Stimulated activated CD4-positive, alpha-beta T cell treated with anti-CD3 and anti-CD28 coated beads, TNF-alpha, amount 100 ng/mL, for 24 hours (primary cell): ENCODE measurements at places on chromosomes 3 and 15.

DNA sequence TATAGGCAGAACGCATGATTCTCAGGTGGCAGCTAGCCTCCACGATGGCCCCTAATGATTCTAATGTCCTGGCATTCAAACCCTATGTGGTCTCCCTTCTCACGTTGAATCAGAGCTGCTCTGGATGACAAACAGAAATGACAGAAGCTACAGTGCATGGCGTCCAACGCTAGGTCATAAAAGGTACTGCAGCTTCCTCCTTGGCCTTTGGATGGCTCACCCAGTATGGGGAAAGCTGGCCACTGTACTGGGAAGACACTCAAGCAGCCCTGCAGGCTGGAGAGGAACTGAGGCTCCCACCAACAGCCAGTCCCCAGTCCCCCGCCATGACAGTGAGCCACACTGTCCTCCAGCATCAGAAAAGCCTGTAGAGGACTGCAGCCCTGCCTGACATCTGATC is 286.3 kb downstream of the FAM43A start:
- no peak for DNase-seq

- DNase-seq, result no peak
These were observed 112.2 kb downstream of the RFTN1 start for GRCh38 chr3:16401273-16401672.

DNA sequence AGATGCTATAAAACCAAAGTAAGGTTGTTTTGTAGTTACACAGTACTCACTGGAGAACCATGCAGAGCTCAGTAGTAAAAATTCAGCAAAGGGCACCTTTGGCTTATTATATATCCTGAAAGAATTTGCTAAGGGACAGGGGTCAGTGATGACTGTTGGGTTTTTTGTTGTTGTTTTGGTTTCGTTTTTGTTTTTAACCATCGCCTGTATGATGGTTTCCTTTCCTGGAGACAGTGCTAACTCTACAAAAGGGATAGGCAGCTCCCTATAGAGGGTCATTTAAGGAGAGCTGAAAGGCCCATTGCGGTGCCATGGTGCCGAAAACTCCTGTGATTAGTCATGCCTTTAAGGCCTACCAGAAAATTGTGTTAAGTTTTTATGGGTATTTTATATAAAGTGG is 118.2 kb upstream of the GOLIM4 start:
- no peak for DNase-seq

DNA sequence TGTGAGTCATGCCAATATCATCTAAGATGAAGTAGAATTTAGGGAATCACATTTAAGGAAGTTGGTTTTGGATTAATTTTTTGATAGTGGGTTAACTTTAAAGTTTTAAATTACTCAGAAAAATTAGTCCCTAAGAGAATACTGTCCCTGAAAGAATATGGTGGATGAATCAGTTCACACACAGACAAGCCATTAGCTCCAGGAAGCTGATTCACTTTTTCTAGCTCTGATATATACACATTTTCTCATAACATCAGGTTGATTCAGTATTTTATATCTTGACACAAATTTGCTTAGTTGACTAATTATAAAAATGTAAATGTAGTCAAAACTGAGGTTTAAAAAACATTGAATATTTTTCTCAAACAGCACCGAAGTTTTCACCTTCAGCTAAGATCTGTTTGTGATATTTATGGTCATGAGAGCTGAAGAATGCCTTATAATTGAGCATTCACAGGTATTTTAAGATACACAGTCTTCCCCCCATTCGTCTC is 55.1 kb downstream of the MYH15 start:
- no peak for DNase-seq

- no peak for DNase-seq
These were observed 22.9 kb downstream of the EPHB3 start for GRCh38 chr3:184584464-184584891.

DNA sequence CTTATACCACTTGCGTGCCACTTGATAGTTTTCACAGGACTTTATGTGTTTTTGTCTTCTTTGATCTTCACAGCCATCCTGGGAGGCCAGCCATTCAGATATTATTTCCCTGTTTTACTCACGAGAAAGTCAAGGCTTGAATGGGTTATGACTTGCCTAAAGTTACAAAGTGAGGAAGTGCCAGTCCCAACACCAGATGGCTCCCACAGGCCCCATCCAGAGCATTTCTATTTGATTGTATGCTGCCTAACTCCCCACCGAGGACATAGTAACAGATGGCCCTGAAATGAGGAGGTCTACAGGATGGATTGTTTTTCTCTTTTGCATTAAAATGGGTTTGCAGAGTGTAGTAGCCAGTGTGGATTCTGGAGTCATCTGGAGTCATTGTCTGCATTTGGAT is 74.5 kb downstream of the SPTSSB start:
- no peak for DNase-seq

GRCh38 chr3:159458010-159458409 is 530.6 kb upstream of the IL12A start:
- DNase-seq, result no peak

- no peak for DNase-seq
These were observed 8.2 kb downstream of the CDC25A start for GRCh38 chr3:48180021-48180420.

- DNase-seq, result no peak
These were observed 100.3 kb downstream of the CCNL1 start for GRCh38 chr3:157059661-157060060.

DNA sequence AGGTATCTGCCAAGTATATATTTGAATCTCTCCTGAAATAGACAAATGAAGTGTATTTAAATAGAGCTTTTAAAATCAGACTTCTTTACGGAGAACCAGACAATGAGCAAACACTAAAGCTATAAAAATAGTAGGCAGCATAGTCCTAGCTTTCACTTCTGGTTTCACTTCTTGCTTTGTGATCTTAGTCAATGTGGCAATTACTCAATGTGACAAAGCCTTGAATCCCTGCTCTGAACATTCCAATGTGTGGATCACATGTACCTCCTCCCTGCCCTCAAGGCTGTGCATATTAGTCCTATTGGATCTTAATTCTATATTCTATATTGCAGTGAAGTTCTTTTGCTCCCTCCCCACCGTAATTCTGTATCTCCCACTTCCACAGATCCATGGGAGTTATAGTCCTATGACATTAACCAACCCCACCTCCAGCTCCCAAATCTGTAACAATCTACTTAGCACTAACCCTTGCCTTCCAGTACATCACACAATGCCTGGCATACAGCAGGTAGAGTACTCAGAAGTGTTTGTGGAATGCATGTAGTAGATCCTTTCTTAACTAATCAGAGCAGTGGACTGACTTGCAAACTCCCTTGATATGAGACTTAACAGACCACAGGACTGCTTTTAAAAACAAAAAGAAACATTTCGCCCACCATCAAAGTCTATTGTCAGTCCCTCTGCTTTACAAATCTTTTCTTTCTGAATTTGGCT is 24.3 kb upstream of the CP start:
- DNase-seq, result no peak

- DNase-seq, result no peak
These were observed 189.8 kb downstream of the KLF13 start for GRCh38 chr15:31516440-31516839.

DNA sequence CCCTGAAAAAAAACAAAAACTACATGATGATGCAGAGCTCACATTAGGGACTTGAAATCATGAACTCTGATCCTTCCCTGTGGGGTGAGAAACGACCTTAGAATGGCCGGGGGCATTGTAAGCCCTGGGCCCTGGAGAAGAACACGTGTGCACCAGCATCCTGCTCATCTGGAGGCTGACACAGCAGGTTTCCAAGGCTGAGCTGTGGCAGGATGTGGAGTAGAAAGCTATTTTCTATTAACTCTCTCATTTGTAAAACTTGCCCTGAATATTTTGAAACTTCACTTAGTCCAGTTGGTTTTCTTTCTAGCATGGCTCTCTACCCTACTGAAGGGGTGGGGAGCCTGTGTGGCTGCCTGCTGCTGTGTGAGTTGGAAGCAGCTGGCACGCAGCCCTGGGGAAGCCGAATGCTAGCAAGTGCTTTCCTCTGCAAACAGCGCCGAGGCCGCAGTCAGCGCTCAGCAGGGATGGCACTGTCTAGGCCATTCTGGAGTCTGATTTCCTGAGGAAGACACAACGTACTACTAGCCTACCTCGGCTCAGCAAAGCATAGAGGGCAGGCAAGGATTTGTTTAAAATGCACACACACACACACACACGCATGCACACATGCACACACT is 58.0 kb downstream of the GABRG3 start:
- no peak for DNase-seq

DNA sequence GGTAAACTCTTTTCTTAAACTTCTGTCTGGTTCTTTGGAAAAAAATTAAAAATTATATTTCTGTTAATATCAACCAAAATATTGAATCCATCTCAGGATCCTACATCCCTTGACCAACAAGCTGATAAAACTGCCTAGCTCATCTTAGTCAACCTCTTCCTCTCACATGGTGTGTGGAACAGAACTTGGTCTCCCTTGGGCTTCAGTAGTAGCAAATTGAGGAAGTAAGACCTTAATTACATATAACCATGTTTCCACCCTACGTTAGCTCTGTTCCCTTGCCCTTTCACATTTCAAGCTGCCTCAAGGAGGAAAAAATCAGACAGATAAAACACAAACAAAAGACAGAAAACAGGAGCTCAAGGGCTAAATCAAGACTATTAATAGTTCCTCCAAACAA is 116.4 kb downstream of the GREM1 start:
- no peak for DNase-seq

DNA sequence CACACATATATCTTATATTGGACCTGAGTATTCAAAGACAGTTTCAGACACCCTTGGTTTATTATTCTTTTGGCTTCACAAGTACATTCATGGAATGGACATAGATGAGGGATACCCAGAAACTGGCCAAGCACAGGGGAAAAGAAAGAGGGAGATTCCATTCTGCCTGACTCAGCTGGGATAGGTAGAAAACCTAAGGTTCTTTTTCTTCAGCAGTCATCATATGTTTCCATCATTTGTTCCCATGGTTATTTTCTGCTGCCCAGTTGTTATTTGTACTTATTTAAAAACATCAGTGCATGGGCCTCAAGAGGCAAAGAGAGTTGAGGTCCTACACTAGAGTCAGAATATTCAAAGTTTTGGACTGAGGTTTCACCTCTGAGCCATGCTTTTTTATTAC is 91.8 kb downstream of the FILIP1L start:
- no peak for DNase-seq

DNA sequence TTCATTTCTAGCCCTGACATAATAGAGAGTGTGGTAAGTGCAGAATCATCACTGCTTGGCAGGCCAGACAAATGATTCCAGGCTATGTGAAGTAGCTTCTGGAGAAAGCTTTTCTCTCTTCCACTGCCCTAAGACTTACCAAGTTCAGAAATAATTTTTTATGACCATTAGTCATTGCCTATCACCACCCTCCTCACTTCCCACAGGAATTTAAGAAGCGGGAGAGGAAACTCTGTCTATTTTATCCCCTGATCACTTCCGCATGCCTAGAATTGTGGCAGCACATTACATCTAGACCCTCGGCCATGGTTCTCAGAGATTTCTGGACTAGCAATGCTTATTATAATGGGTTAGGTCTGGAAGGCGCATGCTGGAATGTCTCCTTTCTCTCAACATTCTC is 397.8 kb upstream of the NR2F2 start:
- no peak for DNase-seq

DNA sequence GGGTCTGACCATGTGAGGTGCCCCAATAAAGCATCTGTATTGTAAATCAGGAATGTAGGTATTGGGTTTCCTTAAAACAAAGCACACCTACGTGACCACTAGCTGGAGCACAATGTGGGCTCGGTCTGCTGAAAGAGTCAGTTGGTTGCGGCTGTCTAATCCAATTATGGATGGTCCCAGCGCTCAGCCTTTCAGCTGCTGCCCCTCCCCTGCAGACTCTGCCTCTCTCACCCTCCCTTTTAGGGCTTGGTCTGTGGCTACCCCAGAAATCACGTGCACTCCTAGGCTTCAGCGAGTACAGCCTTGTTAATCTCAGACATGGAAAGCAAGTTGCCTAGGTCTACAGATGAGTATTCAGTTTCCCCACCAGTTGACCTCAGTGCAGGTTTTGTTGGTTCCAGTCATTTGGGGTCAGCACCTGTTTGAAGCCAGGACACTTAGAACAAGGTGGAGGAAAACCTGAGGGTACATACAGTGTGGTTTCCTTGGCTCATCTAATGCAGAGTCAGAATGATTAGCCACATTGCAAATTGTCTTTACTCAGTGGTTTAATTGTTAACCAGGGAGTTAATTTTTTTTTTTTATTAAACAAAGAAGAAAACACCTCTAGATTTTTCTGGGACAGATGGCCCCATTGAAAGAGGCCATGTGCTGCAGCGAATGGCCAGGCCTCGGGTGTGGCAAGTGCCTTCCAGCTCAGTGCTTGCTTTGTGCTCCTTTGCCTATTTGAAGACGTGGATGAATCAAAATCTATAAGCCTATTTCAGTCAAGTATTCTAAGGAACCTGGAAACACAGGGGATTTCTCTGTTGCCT is 137.7 kb downstream of the IGF1R start:
- DNase-seq, result no peak

DNA sequence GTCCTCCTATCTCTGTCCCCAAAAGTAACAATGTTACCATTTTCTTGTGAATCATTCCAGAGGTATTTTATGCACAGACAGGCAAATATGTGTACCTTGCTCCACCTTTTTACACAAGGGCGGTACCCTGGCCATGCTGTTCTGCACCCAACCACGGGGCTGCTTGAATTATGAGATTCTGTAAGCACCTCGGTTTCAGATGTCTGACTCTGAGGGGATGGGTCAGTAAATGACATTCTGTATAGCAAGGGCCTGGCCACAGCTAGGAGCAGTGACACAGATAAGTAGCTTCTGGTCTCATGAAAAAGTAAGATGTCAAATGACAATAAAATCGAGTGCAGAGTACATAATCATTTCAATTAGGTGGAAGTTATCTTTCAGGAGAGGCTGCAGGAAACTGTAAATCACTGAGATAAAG is 30.4 kb upstream of the FLNB start:
- DNase-seq, result no peak

GRCh38 chr15:95134431-95135110 is 903.2 kb downstream of the MCTP2 start:
- DNase-seq, result no peak

DNA sequence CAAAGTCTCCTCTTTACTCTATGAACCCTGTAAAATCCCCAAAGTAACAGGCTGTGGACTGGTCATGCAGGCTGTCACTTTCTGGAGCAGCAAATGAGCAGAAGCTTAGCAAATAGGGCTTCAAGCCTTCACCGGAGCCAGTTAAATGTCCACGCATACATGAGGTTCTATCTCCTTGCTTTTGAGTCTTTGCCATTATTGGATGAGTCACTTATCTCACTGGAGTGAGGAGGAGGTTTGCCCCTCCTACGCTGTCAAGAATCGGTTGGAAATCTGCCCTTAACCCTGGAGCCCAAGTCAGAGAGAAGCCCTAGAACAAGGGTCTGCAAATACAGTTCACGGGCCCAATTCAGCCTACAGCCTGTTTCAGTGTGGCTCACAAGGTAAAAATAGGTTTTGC is 126.1 kb upstream of the CTNNB1 start:
- no peak for DNase-seq

- no peak for DNase-seq
These were observed 619.0 kb upstream of the AGTR1 start for GRCh38 chr3:148078658-148079057.
